ENCODE measurements at places on chromosomes 6 and 20.

- DNase-seq = no peak
Measured at GRCh38 chr6:88492824-88493223, 326.7 kb upstream of the CNR1 start.

- no peak for DNase-seq
Measured at GRCh38 chr20:17482536-17482935, 48.6 kb downstream of the BFSP1 start.

- DNase-seq = no peak
Measured at GRCh38 chr6:1687402-1687801, 77.7 kb downstream of the FOXC1 start.

DNA sequence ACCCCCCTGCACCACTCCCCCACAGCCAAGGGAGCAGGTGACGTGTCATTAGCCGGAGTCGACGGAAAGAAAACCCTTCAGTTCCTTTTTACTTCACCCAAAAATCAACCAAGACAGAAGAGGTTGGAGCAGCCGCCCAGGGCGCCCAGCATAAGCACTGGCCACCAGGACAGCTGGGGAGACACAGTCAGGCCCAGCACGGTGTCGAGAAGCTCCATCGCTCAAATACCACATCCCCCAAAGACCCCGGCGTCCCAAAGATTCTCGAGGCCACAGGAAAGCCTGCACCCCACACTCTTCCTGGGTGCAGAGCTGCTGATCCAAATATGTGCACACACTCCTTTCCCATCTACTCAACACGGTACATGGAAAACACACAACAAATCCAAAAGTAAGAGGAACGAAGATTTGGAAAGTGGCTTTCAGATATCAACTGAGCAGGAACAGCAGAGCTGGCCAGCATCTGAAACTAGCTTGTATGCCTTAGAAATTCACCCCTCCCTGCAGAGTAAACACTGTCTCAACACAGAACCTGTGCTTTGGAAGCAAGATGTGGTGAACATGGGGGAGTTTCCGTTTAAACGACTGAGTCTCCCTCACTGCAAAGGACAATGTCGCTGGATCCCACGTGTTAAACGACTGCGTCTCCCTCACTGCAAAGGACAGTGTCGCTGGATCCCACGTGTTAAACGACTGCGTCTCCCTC is 54.6 kb downstream of the DLL1 start:
- DNase-seq = no peak

DNA sequence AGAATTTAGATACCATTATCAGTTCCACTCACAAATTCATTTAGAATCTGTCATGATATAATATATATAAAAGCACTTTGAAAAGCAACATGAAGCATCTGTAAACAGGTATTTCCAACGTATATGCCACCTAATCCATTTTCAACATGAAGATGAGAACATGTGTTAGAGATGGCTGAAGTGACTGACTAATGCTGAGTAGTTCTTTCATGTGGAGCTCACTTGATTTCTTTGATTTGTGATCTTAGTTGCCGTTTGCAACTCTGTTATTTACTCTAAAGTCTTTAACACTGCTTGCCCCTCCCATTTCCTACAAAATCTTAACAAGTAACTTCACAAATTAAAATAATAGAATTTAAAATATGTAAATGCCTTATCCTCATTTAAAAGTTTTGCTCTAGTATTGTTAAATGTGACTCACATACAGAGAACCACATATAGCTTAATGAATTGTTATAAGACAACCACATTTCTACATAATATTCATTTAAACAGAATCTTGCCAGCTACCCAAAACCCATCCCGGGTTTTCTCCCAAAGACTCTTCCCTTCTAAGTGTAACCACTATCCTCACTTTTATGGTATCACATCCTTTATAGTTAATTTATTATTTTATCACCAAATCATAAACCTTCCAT is 78.3 kb downstream of the ME1 start:
- DNase-seq = no peak

- DNase-seq = no peak
Measured at GRCh38 chr20:4887586-4887985, 113.7 kb downstream of the SLC23A2 start.

- no peak for DNase-seq
Measured at GRCh38 chr20:61753316-61753942, 312.3 kb downstream of the TAF4 start.

DNA sequence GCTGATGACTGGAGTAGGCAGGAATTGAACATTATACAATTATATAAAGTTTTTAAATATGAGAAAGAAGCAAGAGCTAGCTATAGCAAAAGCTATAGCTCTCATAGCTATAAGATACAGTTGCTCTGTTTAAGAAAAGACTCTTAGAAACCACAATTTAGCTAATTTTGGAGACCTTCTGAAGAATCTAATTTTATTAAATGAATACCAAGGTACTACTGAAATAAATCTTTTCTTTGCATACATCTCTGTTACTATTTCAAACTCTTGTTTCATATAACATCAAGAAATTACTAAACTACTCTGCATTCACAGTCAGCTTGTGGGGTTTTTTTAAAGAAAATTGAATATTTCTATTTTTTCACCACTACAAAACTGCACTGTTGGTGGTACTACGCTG is 568.7 kb upstream of the MARCKS start:
- no peak for DNase-seq

DNA sequence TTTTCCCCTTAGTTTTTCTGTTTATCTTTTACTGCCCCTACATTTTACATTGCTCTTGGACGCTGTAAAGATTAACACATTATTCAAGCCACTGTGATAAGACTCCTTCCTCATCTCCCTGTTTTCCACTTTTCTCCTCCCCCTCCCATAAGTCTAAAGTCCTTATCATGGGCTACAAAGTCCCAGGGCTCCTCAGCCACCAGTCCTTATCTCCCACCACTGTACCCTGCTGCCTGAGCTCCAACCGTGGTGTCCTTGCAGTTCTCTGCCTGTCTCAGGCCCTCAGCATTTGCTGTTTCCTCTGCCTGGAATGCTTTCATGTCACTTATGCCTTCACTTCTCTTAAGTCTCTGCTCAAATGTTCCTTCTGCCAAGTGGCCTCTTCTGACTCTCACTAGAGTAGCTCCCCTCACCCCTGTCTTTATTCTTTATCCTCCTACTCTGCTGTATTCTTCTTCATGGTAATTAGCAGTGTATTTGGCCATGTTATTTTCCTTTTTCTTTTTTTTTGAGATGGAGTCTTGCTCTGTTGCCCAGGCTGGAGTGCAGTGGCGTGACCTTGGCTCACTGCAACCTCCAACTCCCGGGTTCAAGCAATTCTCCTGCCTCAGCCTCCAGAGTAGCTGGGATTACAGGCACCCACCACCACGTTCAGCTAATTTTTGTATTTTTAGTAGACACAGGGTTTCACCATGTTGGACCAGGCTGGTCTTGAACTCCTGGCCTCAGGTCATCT is 10.8 kb upstream of the LATS1 start:
- no peak for DNase-seq

DNA sequence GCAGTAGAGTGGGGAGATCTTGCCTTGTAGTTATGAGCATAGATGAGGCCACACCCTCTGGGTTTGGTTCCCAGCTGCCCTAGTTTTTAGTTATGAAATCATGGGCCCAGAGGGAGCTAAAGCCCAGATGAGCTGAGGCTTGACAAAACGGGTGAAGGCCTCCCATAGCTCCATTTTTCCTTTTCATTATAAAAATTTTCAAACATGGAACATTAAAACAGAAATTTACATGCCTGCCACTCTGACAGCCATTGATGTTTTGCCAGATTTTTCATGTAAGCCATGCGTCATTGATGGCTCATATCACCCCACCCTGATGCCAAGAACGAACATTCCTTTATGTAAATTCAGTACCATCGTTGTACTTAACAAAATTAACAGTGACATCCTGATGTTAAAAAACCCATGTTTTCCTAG is 67.9 kb downstream of the IGF2R start:
- no peak for DNase-seq

DNA sequence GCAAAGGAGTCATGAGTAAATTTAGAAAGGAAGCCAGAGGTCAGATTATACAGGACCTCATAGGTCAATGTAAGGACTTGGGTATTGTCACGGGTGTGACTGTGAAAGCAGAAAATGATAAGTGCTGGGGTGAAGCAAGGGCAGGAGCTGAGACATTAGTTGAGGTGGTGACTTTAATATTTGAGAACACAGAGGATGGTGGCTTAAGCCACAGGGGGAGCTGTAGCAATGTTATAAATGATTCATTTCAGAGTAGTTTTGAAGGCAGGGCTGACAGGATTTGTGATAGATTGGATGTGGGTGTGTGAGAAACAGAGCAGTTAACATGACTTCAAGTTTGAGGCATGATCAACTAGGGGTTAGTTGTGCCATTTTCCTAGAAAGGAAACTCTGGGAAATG is 659.9 kb downstream of the EPM2A start:
- DNase-seq = no peak

DNA sequence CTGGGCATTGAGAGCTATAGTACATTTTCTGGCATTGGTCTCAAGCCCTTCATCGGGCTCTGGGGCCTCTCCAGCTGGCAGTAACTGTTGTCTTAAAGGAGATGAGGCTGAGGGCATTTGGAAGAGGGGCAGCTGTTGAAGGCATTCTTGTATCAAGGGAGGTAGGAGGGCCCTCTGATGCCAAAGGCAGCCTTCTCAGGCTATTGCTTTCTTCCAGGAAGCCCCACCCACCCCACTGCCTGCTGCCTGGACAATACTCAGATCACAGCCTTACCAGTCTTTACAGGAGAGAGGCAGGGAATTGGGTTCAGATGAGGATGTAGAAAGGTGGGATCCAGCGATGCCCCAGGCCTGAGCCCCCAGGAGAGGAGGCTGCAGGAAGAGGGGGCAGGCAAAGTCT is 46.0 kb downstream of the CPXM1 start:
- no peak for DNase-seq

- no peak for DNase-seq
Measured at GRCh38 chr6:16168121-16168520, 39.2 kb downstream of the MYLIP start.

DNA sequence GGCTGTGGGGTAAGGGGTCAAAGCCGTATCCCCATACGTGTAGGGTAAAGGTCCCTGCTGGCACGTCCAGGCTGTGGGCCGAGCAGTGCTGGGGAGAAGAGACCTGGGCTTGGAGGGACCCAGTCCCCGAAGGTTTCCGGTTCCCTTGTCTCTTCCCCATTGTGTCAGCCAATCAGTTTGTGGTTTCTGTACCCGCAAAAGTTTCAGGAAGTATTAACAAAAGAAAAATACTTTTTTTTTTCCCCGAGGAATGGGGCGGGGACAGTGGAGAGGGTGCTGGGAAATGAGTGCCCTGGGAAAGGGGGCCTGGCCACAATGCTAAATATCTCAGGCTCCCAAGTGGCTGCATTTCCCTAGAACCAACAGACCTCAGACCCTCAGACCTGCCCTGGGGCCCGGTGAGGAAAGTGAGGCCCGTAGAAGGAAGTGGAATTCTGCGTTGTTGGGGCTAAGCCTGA is 15.2 kb upstream of the AMD1 start:
- DNase-seq = peak; percentile 27

DNA sequence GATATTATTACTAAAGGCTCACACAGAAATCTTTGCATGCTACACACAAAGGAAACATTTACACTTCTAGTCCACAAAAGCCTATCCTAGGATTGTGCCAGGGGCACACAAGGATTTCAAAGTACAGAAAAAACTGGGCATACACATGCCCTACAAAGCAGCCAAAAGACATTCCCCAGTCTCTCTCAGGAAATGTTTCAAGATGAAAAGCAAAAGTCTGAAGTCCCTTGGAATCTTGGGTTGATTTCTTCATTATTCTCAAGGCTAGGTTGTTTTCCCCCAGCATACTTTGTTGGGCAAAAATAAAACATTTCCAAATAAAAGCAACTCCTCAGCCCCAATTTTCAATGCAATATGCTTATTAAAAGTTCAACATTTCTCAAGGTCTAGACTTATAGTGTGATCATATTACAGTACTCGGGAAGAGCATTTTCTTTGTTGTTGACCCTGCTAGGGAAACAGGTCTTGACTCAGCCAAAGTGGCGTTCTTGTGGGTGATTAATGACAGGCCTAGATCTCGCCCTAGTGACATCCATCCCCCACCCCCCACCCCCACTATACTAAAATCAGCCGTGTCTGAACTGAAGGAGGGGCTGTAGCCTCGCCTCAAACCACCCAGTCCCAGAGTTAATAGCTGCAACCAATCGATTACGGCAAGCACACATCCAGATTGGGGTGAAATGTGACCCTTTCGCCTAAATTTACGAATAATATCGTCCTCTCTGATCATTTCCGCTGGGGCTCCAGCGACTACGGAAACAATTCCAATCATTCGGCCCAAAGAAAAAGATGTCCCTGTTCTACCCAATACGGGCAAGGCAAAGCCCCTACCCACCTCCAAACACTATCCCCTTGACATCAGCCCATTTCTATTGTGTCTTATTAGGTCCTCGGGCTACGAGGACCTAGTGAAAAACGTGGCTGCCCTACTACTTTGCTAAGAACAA is 1.4 kb downstream of the AKIRIN2 start:
- peak; percentile 59 for DNase-seq

DNA sequence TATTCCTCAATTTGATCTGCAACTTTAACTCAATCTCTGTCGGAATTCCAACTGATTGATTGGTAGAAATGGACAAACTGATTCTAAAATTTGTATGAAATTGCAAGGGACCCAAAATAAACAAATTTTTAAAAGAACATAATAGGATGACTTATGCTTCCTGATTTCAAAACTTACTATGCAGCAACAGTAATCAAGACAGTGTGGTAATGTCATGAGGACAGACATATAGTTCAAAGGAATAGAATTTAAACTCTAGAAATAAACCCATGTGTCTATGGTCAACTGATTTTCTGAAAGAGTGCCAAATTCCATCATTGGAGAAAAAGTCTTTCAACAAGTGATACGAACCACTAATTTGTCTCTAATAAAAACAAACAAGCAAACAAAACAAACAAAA is 1320.1 kb upstream of the GJE1 start:
- no peak for DNase-seq

GRCh38 chr6:170460641-170461040 is 92.5 kb downstream of the PSMB1 start:
- no peak for DNase-seq

- DNase-seq = no peak
Measured at GRCh38 chr20:11951696-11952095, 34.0 kb downstream of the BTBD3 start.

- DNase-seq = no peak
Measured at GRCh38 chr20:39898467-39898852, 790.6 kb downstream of the MAFB start.

DNA sequence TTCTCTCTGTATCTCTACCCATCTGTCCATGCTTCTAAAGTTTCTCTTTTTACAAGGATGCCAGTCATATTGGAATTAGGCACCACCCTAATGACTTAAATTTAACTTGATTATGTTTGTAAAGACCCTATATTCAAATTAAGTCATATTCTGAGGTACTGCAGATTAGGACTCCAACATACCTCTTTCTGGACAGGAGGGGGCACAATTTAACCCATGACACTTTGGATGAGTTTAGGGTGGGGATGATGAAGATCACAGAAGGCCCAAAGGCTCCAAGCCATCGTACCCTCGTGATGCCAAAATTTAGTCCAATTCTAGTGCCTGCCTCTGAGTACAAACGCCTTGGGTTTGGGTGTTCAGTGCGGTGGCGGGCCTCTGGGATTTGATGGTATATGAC is 15.0 kb upstream of the NKX2-2 start:
- DNase-seq = no peak

GRCh38 chr6:18990059-18990978 is 603.2 kb downstream of the RNF144B start:
- DNase-seq = no peak
